ENCODE measurements at places on chromosomes 16 and 17.

DNA sequence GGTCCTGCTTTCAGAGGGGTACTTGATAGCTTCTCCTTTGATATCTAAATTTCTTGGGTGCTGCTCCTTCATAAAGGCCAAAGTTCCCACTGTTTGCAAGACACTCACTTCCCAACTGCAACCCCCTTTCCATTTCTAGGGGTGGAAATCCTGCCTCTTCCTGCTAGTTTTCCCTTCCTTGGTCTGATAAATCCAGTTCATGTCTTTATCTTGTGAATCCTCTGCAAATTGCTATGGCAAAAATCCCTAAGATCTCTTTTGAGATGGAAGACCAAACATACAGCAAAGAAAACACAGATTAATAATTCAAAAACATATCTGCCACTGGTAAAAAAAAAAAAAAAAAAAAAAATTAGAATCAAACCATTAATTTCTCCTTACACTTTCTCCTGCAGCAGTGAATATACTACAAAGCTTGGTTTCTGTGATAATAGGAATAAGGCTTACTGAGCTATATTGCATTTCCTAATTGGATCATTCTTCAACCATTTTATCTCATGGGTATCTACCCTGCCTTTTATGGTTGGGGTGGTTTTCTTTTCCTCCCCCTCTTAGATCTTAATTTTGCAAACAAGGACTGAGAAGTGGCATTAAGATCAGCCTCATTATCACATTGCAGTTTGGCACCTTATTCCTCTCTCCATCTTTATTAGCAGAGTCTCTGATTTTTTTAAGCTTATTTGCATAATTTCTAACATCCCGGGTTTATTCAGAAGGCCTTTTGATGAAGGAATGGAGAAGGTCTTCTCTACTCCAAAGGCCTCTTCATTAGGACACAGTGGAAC is 439.1 kb downstream of the XYLT1 start:
- no peak for DNase-seq

- no peak for DNase-seq
Measured at GRCh38 chr17:64186171-64187092, 56.5 kb upstream of the ERN1 start.

DNA sequence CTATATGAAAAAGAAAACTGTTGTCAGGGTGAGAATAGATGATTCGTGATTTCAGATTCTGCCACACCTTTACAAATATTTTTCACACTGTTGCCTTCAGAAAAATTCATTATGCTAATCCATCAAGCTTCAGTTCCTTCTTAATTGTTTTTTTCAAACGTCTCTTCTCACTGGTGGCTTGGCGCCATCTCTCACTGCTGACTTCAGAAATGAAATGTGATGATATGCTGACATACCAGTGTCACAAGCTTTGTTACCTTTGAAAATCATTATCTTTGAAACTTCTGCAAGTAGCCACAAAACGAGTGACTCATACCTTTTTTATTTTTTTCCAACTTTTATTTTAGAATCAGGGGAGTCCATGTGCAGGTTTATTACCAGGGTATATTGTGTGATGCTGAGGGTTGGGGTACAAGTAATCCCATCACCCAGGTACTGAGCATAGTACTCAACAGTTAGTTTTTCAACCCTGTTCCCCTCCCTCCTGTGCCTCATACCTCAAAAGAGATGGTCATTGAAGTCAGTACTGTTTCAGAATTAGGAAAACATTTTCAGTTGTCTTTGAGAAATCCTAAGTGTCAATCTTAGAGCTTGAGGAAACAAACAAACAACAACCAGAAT is 14.0 kb upstream of the KRT222 start:
- DNase-seq, result peak; percentile 4

DNA sequence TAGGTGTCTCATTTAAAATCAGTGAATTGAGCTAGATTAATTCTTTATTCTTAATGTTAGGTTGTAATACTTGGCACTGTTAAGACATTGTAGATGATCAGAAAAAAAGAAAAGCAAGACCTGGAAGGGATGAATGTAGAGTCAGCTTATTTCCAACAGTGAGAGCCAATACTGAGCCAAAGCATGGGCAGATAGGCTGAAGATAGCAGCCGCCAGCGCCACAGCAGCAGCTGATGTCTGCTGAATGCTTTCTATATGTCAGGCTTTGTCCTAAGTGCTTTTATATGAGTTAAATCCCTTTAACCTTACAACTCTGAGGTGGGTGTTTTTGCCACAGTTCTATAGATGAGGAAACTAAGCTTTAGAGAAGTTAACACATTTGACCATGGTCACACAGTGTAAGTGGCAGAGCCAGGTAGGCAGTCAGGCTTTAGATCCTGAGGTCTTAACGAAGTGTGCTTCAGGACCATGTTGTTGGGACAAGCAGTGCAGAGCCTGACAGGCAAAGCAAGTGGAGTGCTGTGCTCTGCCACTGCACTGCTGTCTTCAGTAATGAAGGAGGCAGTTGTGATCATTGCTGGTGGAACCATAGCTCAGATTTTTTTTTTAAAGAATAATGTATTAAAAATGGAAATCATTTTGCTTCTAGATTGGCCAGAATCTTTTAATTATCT is 25.9 kb downstream of the TNRC6A start:
- DNase-seq, result no peak

- DNase-seq, result no peak
Measured at GRCh38 chr17:79027925-79028491, 4.0 kb downstream of the C1QTNF1 start.

GRCh38 chr16:15810411-15810810 is 46.4 kb downstream of the MYH11 start:
- no peak for DNase-seq

DNA sequence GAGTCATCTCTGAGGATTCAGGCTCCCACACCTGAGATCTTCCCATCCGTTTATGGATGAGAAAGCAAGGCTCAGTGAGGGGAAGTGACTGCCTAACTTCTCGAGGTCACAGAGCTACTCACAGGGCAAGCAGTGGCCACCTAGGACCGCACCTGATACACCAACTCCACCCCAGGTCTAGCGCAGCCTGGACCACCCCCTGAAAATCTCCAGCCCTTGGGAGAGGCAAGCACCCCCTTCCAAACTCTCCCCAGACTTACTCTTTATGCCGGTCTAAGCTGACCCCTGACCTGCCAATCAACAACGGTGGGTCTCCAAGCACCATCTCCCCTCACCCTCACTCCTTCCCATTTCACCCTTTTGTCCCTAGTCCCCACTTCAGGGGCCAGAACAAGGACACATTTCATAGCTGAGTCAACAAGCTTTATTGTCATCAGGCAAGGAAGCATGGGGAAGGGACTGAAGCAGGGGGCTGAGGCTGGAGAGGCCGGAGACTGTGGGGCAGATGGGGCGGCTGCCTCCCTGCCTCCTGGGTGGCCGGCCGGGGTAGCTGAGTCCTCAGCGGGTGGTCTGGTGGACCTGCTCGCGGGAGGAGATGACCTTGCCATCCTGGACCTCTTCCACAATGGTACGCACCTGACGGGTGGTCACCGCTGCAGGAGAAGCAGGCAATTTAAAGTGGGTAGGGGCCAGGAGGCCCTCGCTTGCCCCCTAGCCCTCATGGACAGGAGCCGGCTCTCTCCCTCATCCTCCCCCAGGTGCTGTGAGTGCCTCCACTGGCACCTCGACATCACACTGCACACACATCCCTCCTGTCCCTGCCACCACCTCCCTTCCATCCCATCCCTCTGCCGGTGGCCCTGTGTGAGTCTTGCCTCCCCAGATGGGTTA is 5.1 kb downstream of the KRT17 start:
- DNase-seq, result no peak

- no peak for DNase-seq
Measured at GRCh38 chr16:69909760-69910159, 41.4 kb upstream of the CLEC18A start.

DNA sequence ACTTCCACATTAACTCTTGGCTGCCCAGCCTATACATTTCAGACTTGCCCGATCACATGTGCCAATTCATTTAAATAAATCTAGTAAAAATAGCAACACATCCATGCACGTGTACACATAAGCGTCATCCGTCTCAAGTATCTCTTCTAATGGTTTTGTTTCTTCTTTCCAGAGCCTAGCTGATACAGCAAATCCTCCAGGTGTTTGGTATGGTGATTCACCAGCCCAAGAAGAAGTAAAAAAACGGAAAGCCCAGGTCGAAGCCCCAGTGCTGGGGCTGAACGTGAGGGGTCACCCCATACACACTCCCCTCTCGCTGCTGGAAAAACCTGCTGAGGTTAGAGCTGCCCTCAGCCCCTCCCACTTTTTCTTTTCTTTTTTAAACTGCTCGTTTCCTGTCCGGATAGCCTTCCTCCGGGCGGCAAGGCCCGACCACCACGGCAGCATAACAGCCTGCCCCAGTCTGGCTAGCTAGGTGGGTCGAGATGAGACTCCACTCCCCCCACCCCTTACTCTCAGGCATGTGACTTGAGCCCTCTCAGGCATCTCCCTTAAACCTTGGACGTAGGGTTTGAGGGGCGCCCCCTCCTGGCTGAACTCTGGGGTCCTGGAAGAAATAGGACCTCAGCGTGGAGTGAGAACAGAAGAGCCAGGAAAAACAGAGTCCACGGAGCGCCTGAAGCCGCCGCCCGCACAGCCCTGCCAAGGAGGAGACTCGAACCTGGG is 13.9 kb upstream of the OR1F1 start:
- peak; percentile 73 for DNase-seq

DNA sequence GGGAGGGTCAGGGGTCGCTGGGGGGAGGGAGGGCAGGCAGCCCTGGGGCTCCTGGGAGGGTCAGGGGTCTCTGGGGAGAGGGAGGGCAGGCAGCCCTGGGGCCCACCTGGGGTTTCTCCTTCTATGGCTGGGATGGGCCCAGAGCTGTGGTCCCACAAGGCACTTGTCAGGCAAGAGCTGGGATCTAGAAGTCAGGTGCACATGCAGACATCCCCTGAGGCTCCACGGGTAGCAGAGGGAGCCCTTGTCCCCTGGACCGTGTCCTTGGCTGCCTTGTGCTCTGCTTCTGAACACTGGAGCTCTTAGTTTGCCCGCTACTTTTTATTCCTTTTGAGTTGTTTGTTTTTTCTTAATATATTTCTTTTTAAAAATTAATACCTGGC is 1.8 kb downstream of the TUBB3 start:
- DNase-seq, result peak; percentile 34

- DNase-seq, result no peak
Measured at GRCh38 chr16:22928882-22929435, 115.0 kb downstream of the HS3ST2 start.

GRCh38 chr17:10069301-10069700 is 129.1 kb downstream of the GAS7 start:
- DNase-seq, result no peak

GRCh38 chr16:51120730-51121347 is 30.2 kb downstream of the SALL1 start:
- DNase-seq, result no peak

DNA sequence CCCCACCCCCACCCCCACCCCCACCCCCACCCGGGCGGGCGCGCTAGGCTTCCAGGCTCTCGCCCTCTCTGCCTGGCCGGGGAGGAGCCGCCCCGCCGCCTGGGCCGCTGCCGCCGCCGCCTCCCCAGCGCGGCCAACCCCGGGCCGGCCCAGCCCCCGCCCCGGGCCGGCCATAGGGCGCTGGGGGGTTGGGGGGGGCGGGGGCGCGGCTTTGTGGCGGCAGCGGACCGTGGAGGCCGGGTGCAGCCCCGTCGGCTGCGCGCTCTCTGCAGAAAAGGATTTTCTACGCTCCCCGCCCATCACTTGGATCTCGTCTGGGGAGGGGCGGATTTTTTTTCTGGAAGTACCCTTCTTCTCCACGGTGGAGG is 230.9 kb downstream of the MRTFB start:
- peak; percentile 58 for DNase-seq

- no peak for DNase-seq
Measured at GRCh38 chr17:29146369-29146972, 33.7 kb downstream of the MYO18A start.

DNA sequence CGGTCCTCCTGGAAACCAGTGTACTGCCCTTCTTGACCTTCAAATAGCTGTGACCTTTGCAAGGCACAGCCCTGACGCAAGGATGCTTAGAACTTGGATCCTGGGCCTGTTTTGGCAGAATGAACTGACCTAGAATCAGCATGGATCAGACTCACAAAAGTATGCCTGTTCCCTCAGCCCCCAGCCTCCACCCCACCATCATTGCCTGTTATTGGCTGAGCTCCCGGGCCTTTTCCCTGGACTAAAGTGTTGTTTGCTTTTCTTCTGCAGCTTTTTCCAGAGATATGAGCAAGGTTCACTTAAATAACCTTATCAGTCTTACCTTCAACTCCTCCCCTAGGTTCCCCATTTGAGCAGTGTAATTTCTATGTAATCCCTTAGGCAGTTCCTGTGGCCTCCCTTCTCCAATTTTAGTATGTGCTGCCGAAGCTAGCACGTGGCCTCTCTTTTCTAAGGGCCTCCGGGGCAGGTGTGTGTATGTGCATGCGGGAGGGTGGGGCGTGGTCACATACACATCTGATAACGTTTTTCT is 347.4 kb downstream of the MAF start:
- no peak for DNase-seq

DNA sequence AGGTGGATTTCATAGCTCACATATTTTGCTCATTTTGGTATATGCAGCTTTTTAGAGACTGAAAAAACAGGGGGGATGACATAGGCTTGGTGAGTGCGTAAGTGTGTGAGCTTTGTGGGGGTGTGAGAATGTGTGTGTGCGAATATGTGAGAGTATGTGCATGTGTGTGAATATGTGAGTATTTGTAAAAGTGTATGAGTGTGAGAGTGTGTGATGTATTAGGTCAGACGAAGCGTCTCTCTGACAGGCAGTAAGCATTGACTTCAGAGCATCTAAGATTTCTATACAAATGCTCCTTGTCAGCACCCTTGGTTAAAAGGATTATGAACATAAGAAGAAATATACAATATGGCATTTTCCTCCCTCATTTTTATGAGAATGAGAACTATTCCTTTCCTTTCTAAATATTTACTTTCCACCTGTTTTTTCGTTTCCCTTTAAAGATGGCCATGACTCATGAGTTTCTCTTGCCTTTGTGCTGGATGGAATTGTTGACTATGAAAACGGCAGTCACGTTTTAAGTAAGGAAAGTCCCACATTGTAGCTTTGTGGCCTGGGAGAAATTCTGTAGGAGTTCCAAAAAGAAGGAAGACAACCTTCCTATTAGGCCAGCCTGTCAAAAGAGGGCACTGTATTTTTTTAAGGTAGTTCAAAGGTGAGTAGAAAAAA is 276.4 kb downstream of the FOXL1 start:
- DNase-seq, result no peak

- DNase-seq, result peak; percentile 92
Measured at GRCh38 chr17:2087597-2088211, 32.8 kb downstream of the HIC1 start.

- DNase-seq, result peak; percentile 77
Measured at GRCh38 chr17:76523084-76524037, 14.1 kb downstream of the CYGB start.

DNA sequence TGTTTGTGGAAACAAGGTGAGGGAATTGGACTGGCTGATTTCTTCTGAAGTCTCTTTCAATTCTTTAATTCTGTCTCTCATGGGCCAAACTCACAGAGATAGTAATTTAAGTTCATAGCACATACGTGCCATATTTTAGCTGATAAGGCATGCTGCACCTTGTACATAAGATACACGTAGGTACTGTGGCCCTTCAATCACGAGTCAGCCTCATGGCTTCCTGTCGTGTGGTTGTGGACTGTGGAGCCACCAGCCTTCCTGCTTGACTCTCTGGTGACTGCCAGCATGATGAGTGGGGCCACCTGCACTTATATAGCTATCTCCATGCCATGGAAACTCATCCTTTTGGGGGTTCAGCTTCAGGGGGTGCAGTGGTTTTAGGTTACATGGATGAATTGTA is 25.1 kb downstream of the KSR1 start:
- DNase-seq, result peak; percentile 33

Measured in NB4 (cell line).